ENCODE measurements at places on chromosomes 6 and 20.
A peak's percentile ranks its signal among the peaks of the same experiment; 100 is the strongest.

GRCh38 chr6:55576811-55577210 is 2.2 kb downstream of the HMGCLL1 start:
- DNase-seq, result no peak

- DNase-seq, result no peak
Measured at GRCh38 chr6:54633601-54634000, 213.0 kb upstream of the FAM83B start.

DNA sequence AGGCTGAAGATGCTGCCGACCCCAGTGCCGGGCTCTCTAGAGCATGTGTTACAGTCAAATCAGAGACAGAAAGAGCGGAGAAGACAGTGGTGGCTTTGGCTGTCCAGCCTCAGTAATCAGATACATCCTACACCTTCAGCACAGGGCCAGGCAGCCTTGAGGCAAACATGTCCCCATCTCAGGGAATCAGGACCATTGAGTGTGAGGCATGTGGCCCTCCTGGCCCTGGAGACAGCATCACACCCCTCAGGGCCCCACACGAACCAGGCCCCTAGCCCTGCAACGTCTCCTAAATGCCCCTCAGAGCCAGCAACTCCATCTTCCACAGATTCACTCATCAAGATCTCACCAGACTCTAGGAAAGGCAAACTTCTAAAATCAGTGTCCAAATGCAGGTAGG is 24.5 kb downstream of the PXDC1 start:
- no peak for DNase-seq

DNA sequence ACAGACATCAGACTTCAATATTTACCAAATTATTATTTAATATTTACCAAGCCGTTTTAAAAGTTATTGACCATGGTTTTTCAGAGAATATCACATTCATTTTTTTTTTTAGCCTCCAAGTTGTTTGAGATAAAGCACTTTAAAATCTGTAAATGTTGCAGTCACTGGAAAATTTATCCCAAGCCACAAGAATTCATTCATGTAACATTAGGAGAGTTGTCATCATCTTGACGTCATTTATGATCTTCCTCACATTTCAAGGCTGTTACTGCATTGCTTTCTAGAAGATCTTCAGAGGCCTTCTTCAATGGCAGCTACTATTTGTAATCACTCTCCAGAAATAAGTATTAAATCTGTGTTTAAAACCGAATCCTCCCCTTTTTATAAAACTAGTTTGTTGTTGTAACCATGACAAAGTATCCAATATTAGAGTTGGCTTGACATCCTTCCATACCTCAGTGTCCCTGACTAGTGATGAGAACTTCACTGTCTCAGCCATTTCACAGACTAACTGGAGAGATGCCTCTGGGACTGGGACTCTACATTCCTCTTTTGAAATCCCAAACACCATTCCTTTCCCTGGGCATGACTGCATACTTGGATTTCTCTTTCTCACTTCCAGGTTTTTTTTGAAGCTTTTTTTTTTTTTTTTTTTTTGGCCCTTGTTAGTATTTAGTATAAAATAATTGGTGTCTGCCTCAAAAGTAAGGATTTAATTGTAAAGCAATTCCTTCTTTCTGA is 100.1 kb downstream of the ZFAND3 start:
- DNase-seq, result no peak

DNA sequence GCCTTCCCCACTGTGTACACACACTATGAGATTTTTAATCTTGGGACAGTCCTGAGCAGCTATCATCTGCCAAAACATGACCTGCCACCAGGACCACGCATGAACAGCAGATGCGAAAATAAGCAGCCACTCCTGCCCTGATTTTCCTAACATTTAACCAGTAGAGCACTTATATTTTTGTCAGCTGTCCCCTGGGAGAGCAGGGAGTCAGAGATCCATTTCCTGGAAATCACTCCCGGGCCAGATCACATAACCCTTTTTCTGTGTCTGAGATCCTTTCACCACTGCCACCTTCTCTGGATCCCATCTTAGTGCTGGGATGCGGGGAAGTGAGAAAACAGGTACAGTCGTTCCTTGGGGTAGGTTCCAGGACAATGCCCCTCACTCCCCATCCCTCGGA is 5.7 kb downstream of the SDCBP2 start:
- DNase-seq, result no peak

GRCh38 chr6:40925341-40925740 is 113.7 kb downstream of the UNC5CL start:
- no peak for DNase-seq

DNA sequence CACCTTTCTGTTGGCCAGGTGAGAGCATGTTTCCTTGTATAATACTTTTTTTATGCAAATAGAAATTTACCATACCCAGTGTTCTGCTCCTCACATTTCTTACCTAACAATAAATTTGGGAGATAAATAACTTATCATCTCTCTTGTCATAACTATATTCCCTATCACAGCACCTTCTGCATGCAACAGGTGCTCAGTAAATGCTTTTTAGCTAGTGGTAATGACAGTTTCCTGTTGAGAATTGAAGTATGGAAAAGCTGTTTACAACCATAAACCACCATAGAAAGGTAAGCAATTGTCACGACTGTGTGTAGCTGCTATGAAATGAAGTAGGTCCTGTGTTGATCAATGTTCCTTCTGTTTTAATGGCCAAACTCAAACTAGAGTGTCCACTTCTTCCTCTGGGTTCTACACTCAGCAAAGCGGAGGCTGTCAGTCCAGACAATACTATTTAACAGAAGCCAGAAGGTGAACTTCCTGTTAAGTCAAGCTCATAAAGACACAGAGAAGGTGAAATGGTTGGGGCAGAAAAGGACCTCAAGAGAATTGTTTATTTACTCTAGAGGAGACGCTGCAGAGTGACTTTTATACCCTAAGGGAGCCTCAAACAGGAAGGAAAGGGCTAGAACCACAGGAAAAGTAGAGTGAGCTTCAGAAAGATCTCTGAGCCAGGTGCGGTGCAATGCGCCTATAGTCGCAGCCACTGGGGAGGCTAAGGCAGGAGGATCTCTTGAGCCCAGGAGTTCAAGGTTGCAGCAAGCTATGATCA is 84.0 kb upstream of the SLC22A16 start:
- no peak for DNase-seq

DNA sequence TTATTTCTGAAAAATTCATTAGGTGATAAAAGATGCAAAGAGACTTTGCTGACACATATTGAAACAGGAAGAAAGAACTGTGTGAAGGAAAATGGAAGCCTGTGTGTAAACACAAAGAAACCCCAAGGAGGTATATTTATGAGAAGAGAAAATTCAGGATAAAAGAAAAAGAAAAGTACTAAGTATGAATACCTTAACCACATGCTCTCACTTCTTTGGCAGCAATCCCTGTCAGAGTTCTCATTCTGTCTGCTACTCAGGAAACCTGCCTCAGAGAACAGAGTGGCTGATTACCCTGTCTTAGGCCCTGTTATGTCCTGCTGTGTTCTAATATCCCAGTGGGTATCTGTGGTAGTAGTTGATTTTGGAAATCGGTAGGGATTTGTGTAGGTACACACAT is 457.9 kb downstream of the TBC1D32 start:
- DNase-seq, result no peak

DNA sequence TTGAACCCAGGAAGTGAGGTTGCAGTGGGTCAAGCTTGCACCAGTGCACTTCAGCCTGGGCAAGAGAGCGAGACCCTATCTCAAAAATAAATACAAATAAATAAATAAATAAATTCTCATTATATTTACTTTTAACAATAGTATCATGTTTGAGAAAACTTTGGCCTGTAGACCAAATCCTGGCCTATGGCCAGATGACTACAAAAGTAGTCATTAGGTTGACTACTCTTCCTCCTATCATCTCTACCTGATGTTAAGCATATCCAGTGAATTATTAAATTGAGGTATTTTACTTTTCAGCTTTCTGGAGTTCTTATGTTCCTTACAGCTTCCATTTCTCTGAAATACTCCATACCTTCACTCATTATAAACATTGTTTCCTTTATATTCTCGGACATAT is 280.6 kb downstream of the LAMA2 start:
- DNase-seq, result no peak

DNA sequence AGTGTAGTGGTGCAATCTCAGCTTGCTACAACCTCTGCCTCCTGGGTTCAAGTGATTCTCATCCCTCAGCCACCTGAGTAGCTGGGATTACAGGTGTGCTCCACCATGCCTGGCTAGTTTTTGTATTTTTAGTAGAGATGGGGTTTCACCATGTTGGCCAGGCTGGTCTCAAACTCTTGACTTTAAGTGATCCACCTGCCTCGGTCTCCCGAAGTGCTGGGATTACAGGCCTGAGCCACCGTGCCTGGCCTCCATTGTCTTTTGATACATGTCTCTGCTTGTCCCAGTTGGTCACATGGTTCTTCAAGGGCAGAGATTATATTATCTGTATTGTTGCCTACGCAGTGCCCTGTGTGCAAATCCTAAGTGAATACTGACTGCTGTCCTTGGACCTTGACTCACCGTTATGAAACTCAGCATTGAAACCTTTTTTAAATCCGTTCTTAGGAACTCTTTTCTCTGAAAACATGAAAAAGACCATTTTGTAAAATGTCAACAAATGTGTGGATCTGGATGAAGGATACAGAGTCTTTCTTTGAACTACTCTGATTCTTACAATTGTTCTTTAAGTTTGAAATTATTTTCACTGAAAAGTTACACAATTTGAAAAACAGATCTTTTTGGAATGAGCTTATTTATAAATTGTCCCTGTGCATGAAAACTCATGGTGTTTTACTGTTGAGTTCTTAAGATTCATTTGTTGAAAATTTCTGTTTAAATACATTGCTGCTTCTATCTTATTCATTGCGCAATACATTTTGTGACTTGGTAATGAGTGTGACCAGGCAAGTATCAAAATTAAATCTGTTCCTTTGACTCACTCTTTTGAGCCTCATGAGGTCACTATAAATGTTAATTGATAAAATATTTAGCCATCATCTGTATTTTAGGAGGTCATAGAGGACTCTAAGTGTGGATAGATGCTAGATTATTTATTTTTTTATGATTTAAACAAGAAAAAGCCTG is 293.5 kb downstream of the UTRN start:
- no peak for DNase-seq

GRCh38 chr6:155418017-155418761 is 37.5 kb downstream of the NOX3 start:
- DNase-seq, result peak; percentile 93

DNA sequence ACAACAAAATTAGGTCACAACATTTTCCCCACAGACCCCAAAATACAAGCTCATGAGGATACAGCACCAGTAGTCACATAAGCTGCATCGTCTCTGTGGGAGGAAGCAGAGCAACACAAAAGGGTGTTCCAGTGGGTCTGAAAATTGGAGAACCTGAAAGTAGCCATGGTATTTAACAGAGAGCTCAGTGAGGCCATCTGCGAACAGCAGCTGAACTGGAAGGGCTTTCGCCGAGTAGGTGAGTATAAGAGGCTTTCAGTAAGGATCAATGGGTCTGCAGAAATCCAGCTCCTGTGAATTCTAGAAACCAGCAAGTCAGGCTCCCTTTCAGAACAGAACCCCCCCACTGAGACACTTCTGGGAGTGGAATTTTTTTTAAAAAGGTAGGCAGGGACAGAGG is 120.0 kb upstream of the RREB1 start:
- no peak for DNase-seq

DNA sequence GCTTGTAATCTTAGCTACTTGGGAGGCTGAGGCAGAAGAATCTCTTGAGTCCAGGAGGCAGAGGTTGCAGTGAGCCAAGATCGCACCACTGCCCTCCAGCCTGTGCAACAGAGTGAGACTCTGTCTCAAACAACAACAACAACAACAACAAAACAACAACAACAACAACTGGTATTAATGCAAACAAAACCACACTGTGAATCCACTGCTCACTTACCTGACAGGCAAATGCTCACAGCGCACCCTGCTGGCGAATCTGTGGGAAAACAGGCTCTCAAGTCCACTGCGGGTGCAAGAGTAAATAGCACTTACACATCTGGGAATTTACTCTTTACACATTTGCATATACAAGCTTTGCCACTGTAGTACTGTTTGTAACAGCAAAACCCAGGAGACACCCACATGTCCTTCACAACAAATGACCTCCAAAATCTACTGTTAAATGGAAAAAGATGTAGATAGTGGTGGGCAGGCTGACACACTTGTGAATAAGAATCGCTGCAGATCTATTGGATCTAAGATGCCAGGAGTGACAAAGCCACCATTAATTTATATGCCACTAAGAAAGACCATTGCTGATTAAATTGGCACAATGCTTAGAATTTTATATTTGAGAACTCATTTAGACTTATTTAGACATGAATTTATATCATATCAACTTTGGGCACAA is 29.3 kb downstream of the NSFL1C start:
- peak; percentile 53 for DNase-seq

DNA sequence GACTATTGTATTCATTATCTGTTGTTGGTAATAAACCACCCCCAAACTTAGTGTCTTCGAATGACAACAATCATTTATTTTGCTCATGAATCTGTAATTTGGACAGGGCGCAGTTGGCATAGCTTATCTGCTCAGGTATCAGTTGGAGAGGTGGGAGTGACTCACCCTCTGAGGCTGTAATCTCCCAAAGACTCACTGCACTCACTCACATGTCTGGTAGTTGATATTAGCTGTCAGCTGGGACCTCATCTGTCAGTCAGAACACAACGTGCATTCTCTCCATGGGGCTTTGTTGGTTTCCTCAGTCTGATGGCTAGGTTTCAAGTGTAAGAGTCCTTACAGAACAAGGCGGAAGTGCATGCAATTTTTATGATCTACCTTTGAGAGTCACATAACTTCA is 219.0 kb upstream of the PRND start:
- no peak for DNase-seq
